ENCODE measurements at places on chromosomes 6 and 20. TPM values are rescaled to one million over a fixed set of nuclear protein-coding genes. Genes with fewer than 3 reads are reported as not detected.

GRCh38 chr20:43825581-43825980 is 89.1 kb upstream of the TOX2 start:
- DNase-seq, result no peak

DNA sequence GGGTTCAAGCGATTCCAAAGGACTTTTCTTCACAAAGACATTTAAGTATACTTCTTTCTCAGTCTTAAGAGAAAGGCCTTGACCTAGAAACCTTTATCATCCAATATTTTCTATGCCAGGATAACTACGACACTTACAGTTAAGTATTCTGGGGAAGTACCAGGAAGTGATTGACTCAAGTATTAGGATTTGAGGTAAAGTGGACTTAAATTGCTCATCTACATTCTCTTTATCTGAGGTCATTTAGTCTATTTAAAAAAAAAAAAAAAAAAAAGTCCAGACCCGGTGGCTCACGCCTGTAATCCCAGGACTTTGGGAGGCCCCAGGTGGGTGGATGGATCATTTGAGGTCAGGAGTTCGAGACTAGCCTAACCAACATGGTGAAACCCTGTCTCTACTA is 114.7 kb downstream of the ZFAND3 start:
- no peak for DNase-seq

DNA sequence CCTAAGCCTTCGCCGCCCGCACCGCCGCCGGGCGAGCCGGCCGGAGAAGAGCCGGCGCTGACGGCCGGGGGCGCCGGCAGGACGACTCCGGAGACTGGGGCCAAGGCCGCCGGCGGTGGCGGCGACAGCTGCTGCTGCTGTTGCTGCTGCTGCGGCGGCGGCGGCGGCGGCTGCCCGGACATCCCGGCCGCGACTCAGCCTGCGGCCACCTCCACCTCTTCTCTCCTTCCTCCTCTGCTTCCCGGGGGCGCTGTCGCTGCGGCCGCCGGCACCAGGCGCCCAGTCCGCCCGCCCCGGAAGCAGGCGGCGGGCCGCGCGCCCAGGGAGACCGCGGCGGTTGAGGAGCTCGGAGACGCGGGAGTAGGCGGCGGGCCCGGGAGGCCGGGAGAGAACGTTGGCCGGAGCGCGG is 307 bp downstream of the RANBP9 start:
- no peak for DNase-seq

GRCh38 chr6:129697788-129698187 is 12.2 kb downstream of the ARHGAP18 start:
- DNase-seq, result no peak

GRCh38 chr6:63269470-63269869 is 50.3 kb downstream of the LGSN start:
- no peak for DNase-seq

- DNase-seq, result no peak
Measured at GRCh38 chr6:35461270-35461669, 6.9 kb upstream of the RPL10A start.

- DNase-seq, result peak; percentile 10
Measured at GRCh38 chr20:52619101-52619500, 353.1 kb upstream of the TSHZ2 start.

GRCh38 chr6:130421585-130421984 is 55.8 kb downstream of the TMEM200A start:
- DNase-seq, result no peak

DNA sequence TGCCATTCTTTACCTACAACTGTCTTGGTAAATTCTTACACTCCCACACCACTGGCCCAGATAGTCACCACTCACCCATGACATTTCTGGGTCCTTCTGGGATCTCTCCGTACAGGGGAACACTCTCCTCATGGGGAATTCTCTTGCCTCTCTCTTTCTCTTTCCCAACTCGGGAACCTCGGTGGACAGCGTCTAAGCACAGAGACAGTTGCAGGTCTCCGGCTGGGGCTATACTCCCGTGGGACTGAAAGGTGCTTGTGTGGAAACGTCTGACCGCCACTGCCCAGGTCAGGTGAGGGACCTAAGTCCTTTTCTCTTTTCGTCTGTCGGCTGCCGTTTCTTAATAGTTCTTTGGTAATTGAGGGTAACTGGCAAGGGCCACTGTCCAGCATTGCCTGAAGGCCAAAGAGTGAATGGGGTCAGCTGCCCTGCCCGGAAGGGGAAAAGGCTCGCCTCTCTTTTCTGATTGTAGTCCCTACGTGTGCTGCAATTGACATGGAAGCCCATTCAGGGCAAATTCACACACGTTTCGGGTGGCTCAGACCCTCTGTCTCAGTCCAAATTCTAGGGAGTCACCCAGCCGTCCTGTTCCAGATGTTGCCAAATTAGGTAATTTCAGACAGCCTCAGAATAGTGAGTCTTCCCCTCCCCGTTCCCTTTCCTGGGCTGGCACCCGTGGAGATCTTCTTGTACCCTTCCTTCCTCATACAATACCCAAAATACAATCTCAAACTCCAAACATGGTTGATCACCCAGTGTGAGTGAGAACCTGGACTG is 31.2 kb upstream of the RIPK1 start:
- DNase-seq, result no peak

DNA sequence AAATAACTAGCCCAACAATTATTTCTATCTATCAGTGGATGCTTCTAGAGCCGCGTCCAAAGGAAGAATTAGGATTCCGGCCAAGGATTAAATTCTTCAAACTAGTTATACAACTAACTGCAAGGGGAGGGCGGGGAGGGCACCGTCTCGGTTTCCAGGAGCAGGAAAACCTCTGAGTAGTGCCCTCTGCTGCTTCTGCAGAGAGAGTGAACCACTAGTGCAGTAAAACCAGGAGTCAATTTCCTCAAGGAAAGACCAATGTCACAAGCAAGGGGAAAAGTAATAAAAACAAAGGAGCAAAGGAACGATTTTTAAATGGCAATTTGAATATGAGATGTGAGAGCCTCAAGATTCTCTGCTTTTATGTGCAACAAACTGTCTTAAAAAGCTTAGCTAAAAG is 16.5 kb upstream of the UBE2J1 start:
- DNase-seq, result peak; percentile 23

GRCh38 chr20:58020656-58021454 is 207.6 kb downstream of the ANKRD60 start:
- DNase-seq, result no peak

Gene SAMD3
- 0.64 TPM for polyA plus RNA-seq

DNA sequence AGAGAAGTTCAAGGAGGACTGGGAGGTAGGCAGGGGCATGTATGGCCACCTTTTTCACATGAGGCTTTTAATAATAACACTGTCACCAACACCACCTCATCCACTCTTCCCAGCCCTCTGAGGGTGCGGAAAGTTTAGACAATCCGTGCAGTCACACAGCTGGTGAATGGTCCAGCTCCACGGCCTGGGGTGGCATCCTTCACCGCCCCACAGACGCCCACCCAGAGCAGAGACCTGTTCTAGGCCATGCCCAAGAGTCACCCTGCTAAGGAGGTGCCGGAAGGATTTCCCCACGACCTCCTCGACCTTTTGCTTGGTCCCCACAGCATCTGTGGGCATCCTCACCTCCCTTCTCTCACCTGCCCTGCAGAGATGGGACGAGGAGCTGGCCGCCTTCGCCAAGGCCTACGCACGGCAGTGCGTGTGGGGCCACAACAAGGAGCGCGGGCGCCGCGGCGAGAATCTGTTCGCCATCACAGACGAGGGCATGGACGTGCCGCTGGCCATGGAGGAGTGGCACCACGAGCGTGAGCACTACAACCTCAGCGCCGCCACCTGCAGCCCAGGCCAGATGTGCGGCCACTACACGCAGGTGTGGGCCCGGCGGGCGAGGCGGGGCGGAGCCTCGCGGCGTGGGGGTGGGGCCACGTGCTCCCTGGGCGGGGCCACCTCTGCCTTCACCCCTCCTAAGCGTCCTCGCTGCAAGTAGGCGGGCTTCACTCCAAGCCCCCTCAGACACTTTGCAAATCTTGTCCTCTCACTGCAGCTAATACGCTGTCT is 4.4 kb downstream of the PI16 start:
- DNase-seq, result no peak

DNA sequence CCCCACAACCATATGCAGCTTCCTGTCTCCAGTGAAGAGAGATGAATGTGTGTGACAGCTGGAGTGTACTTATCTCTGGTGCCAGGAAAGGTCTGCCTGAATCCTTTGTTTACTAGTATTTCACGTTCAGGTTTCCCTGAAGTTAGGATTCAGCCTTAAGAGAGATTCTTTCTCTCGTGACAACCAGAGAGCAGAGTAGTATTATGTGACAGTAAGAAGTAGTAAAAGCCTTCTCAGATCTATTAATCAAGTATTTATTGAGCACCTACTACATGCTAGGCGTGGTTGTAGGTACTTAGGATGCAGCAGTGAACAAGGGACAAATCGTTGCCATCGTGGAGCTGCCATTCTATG is 949 bp downstream of the KIFC1 start:
- DNase-seq, result no peak

Gene HFE
- 9.4 TPM for polyA plus RNA-seq

- no peak for DNase-seq
Measured at GRCh38 chr6:30998785-30999184, 11.5 kb upstream of the MUC22 start.

Gene ZSCAN9
- 39.2 TPM for polyA plus RNA-seq

DNA sequence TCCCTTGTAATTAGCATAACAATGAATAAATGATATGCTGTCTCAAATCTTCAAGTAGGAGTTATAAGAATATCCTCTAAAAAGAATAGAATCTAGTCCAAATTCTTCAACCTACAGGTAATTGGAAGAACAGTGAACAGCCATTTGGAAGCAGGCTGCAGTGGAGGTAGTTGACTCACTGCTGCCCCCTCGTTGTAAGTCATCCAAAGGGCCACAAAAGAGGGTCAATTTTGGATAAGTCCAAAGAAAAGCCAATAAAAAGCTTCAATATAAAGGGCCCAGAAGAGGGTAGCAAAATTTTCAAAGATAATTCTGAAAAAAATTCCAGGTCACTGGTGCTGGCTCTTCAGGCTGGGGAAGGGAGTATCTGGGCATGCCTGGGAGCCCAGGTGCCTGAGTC is 60.8 kb upstream of the SSTR4 start:
- no peak for DNase-seq

DNA sequence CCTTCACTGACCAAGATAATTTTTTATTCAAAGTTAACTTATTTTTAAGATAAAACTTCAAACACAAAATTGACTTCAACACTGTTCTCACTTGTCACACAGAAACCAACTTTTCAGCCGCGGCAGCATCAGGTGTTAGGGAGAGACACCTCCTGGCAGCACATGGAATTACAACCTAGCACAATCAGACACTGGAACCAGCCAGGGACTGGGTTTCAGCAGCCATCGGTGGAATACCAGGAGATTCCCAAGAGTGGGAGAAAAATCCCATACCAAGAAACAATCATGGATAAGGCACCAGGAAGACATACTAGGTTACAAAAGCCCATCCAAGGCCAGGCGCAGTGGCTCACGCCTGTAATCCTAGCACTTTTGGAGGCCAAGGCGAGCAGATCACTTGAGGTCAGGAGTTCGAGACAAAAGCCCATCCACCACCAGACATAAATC is 70.0 kb downstream of the SNX5 start:
- peak; percentile 62 for DNase-seq

- DNase-seq, result no peak
Measured at GRCh38 chr6:150345781-150346180, 23.0 kb upstream of the IYD start.

DNA sequence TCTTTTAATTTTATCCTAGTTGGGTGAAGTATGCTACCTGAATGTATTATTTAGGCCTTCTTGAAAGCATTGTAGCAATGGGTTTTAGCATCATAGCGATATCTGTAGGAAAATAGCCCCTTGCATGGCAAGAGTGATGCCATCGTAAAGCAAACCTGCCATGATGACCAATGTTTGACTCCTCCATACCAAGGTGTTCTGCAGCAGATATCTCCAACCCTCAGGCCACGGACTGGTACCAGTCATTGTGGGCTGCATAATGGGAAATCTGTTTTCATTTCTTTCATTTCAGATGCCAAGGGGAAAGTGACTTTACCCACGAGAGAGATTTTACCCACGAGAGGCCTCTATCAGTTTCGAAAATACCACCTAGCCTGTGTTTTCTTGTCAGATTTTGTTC is 6.2 kb downstream of the TXLNB start:
- DNase-seq, result no peak

DNA sequence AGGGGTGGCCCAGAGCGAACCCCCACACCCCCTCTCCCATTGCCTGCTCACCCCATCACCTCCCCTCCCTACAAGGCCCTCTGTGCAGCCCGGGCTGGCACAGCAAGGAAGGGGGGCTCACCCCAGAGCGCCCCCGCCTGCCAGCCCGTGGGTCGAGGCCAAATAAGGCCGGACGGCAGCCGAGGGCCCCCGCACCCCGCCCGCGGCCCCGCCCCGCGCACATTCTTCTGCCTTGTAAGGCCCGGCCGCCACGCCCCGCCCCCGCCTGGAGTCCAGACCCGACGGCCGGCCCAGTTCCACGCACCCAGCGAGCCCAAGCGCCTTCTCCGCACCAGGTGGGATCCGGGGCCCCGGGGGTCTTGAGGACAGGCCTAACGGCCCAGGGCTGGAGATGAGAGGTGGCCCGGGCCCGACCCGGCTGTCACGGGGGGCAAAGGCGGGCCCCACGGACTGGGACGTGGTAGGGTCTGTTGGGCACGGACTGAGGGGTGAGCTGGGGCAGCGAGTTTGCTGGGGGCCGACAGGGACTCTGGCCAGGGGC is at the start of gene MYL9:
MYL9 (plus strand) TSS at position 293 of the 541 bp plus-strand sequence. CDS start 3,366 bp downstream, outside the sequence.
- DNase-seq, result peak; percentile 74

DNA sequence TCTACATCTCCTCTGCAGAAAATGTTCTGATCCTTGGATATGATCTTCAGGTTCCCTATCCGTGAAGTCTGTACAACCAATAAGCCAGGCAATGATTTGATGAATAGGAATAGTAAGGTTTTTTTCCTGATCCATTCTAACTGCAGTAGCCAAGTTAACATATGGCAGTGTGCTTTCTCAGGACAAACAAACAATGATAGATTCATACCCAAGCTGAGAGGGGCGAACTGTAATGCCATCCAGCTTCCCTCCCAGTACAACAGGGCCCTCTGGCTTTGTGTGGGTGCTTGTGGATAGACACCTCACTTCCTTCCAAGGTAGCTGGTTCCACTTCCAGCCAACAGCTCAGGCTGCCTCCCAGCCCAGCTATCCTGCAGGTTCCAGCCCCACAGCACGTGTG is 359.2 kb downstream of the CDH26 start:
- DNase-seq, result no peak

GRCh38 chr6:47230579-47230978 is 79.1 kb downstream of the TNFRSF21 start:
- no peak for DNase-seq

- DNase-seq, result no peak
Measured at GRCh38 chr6:20729086-20729485, 194.8 kb downstream of the CDKAL1 start.

DNA sequence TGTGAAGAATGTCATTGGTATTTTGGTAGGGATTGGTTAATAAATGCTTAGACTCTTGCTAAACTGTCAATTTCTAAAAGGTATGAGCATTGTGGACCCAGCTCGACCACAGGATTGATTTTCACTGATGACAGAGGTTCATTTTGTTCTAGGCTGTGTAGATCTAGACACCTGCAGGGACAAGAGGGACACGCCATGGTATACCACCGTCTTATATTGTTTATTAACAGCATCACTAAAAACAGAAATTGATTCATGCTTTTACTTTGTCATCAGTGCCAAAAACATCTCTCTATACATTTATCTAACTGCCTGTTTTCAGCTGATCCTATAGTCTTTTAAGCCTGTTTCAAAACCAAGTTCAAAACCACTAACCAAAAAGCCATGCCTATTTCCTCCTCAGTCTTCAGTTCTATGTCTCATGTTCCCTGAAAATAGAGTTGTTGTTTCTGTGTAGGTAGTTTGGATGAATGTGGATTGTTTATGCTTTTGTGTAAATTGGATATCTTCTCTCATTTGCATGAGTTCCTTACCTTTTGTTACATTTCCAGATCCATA is 109.8 kb downstream of the JAG1 start:
- DNase-seq, result no peak

Gene HLA-G
- polyA plus RNA-seq, result 5.7 TPM

All from renal pelvis (tissue), 12 donors.